ENCODE measurements at places on chromosomes 13 and 19.

DNA sequence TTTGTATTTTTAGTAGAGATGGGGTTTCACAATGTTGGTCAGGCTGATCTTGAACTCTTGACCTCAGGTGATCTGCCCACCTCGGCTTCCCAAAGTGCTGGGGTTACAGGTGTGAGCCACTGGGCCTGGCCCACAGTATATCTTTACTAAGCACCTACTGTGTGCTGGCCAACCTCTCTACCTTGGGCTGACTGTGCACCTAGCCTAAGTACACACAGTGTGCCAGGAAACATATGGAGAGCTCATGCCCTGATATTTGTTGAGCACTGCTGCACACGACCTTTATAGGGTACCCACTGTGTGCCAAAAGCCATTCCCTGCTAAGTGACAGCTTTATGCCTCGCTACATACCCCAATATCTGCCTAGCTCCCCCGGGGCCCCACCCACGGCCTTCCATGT is 6.3 kb upstream of the ARHGAP45 start:
- DNase-seq, result no peak

DNA sequence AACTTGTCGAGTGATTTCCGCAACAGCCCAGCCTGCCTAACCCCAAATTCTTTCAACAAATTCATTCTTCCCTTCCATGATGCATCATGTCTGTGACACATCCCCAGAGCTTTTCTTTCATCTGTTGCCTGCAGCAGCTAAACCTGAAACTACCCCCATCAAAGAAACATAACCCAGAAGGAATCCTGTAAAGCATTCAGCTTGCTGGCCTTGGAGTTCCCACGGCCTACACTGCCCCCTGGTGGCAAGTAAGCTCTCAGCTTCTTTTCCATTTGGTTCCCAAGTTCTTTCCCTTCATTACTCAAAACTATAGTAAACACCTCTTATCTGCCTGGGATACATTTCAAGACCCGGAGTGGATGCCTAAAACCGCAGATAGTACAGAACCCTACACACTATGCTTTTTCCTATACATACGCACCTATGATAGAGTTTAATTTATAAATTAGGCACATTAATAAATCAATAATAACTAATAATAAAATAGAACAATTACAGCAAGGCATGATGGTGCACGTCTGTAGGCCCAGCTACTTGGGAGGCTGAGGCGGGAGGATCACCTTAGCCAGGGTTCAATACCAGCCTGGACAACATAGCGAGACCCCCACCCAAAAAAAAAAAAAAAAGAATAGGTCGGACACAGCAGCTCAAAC is 7.4 kb downstream of the ETHE1 start:
- DNase-seq, result peak; percentile 78

GRCh38 chr13:97448503-97449251 is 14.7 kb downstream of the RAP2A start:
- DNase-seq, result no peak

DNA sequence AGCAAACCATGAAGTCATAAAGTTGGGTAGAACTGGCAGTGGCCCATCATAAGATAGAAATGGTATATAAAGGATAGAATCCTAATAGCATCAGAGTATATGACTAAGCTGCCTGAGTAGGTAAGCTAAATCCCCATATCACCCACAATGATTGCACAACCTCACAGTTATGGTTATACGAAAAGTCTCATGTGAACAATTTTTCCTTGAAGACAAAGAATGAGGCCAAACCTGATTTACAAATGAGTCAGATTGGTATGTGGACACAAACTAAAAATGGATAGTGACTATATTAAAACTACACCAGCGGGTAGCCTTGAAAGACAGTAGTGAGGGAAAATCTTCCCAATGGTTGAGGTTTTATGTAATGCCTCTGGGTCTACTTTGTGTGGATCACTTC is 40.9 kb upstream of the UFM1 start:
- DNase-seq, result no peak

DNA sequence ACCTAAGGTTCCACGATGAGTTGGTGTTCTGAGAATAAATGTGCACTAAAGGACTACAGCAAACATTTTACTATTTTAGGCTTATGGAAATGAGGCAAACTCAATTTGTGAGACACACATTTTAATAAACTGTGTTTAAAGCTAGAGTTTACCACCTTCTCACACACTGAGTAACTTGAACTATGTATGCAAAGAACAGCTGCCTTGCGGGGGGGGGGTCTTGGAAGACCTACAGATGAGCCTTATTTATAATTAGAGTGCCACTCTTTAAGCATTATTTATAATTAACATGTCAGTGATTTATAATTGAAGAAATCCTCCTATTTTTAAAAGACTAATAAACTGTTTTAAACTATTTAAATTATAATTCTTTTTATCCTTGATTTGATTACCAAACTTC is 300.4 kb downstream of the DLEU7 start:
- DNase-seq, result no peak

GRCh38 chr13:96428911-96429310 is 339.0 kb downstream of the HS6ST3 start:
- no peak for DNase-seq

DNA sequence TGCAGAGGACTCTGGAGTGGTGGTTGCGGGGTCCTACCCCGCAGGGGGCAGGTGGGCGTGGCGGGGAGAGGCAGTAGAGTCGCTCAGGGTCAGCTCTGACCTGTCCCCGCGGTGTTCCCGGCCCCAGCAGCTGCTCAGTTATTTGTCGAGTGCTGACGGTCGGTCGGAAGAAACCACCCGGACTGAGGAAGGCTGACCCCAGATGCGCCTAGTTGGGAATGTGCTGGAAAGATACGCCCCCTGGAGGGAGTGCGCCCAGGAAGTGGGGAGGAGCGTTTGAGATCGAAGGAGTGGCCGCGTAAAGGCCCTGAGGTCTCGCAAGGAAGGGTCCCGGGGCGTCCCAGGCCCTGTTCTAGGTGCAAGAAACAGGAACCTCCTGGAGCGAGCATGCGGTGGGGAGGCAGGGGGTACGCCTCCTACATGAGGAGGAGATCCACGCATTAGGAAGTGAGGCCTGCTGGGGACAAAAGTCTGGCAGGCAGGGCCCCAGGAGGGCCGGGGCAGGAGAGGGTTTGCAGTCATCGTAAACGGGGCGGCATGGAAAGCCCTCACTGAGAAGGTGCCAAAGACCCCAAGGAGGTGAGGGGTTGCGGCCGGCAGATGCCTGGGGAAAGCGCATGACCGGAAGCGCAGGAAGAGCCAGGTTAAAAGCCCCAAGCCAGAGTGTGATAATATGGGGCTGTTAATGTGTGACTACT is 9.2 kb downstream of the CCDC8 start:
- no peak for DNase-seq

DNA sequence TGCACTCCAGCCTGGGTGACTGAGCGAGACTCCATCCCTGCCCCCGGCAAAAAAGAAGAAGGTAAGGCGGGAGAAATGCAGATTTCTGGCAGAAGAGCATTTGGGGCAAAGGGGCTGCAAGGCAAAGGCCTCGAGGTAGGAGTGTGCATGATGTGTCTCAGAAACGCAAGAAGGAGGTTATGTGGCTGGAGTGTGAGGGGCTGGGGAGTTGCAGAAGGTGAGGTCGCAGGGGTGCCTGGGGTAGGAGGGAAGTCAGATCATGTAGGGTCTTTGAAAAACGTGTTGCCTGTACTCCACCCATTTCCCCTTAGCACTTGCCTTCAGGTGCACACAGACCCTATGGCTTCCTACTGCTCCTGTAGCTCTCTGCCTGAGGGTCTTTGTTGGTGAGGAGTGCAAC is 29.9 kb downstream of the KCTD15 start:
- DNase-seq, result no peak

DNA sequence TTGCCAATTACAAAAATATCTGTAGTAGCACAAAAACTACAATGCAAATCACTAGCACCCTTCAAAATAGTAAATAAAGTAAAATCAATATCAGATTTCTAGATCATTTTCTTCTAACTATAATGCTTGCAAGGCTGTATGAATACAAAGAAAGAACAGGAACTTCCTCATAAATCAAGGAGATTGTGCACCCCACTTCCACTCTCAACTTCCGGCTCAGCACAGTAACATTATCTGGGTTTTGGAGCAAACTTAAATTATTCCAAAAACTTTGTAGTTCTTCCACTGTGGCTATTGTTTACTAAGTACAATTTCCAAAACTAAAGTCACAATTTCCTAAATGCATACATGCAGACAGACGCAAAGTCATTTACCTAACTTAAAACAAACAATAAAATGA is 778.3 kb upstream of the SLC10A2 start:
- no peak for DNase-seq

DNA sequence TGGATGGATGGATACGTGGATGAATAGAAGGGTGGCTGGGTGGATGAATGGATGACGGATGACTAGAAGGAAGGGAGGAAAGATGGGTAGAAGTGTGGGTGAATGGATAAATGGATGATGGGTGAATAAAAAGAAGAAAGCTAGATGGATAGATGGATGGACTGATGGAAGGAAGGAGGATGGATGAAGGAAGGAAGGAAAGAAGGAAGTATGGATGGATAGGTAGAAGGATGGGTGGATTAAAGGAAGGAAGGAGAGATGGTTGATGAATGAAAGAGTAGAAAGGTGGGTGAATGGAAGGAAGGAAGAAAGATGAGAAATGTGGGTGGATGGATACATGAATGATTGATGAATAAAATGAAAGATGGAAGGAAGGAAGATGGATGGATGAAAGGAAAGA is 14.5 kb downstream of the ARHGEF18 start:
- DNase-seq, result no peak

DNA sequence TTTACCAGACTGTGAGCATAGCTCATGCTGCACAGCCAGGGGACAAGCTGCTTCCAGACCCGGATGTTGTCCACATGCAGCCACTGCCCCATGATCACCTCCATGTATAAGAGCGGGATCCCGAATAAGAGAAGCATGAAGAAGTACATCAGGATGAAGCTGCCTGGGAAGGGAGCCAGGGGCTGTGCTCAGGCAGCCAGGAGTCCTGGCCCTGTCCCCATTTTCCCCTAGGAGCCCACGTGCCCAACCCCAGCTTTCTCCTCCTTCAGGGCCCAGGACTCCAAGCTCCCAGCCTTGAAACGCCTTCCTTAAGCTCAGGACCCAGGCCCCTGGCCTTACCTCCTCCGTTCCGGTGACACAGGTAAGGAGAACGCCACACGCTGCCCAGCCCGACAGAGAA is 69.3 kb downstream of the SLC6A16 start:
- DNase-seq, result no peak

- no peak for DNase-seq
Observed at GRCh38 chr13:27997904-27998522, 9.5 kb upstream of the URAD start.

GRCh38 chr19:11763117-11763516 is 3.7 kb upstream of the ZNF441 start:
- no peak for DNase-seq

- DNase-seq, result no peak
Observed at GRCh38 chr13:49830721-49831120, 38.2 kb upstream of the KPNA3 start.

GRCh38 chr19:48990400-48990799 is 2.7 kb downstream of the GYS1 start:
- no peak for DNase-seq

DNA sequence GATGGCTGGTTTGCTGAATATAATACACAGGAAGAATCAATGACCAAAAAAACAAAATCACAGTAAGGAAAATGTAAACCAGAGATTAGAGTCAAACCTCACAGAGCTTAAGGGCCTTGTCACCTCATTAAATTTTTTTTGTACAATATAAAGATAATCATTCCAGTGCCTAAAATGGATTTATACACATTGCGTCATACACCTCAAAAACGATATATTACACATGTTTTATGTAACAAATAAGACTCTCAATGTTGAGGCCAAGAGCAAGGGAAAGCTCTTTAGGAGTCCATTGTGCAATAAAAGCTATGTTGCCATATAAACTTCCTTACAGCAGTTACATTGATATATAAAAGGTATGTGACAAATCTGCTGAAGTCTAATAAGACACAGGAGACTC is 856.7 kb upstream of the SLITRK1 start:
- no peak for DNase-seq

- peak; percentile 75 for DNase-seq
Observed at GRCh38 chr19:28466107-28467045, 746.6 kb downstream of the UQCRFS1 start.

GRCh38 chr19:5594521-5594950 is 26.8 kb upstream of the TINCR start:
- DNase-seq, result no peak

GRCh38 chr13:64332048-64332447 is 2898.1 kb downstream of the PCDH9 start:
- no peak for DNase-seq

DNA sequence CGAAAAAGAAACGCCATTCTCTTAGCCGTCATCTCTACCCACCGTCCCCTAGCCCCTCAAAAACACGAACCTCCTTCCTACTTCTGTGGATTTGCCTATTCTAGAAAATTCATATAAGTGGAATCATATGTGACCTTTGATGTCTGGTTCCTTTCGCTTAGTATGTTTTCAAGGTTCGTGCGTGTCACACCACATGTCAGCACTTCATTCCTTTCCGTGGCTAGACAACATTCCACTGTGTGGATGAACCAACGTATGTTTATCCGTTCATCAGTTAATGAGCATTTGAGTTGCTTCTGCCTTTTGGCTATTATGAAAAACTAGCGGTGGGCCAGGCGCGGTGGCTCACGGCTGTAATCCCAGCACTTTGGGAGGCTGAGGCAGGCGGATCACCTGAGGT is 14.0 kb upstream of the PPP1R12C start:
- no peak for DNase-seq

DNA sequence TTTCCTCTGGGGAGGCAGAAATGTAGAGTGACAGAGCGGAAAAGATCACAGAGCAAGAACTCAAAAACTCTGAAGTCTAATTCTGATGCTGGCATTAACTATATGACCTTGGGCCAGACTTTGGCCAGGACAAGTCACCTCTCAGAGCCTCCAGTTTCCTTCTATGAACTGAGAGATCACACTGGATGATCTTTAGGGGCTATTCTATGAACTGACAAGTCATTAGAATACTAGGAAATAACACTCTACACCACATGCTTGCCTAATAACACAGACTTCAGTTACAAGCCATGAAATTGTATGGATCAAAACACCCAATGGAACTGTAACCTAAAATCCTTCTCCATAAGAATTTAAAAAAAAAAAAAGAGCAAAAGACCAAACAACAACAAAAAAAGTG is 16.9 kb downstream of the SLC25A30 start:
- no peak for DNase-seq

- no peak for DNase-seq
Observed at GRCh38 chr13:111403266-111403665, 82.8 kb downstream of the TEX29 start.

- no peak for DNase-seq
Observed at GRCh38 chr19:5024282-5024681, 55.4 kb downstream of the KDM4B start.

- DNase-seq, result no peak
Observed at GRCh38 chr13:44840131-44840530, 149.1 kb downstream of the NUFIP1 start.
